Hepatocyte (in vitro differentiated cells): ENCODE measurements at places on chromosomes 13 and 19. TPM values are rescaled to one million over a fixed set of nuclear protein-coding genes. Genes with fewer than 3 reads are reported as not detected.

The KLK1 gene
- polyA plus RNA-seq = 6.6 and 8.2 TPM in 2 replicates

The KLK5 gene
- 0.24 TPM in 1 of 2 replicates, not detected in the other for polyA plus RNA-seq

The CDX2 gene
- polyA plus RNA-seq = 52.4 and 60.6 TPM in 2 replicates

The NCAN gene
- not detected in 2 replicates for polyA plus RNA-seq

The INSL3 gene
- 0.21 and 0.35 TPM in 2 replicates for polyA plus RNA-seq

The ACTL9 gene
- not detected in 2 replicates for polyA plus RNA-seq

The CARM1 gene
- 45.1 and 45.7 TPM in 2 replicates for polyA plus RNA-seq

The WTIP gene
- 17.1 and 18.1 TPM in 2 replicates for polyA plus RNA-seq

The ATP8B3 gene
- polyA plus RNA-seq = 2.4 and 3.1 TPM in 2 replicates

The KCNK6 gene
- 16.0 and 21.5 TPM in 2 replicates for polyA plus RNA-seq

The SOHLH2 gene
- 1.0 TPM in 1 of 2 replicates, not detected in the other for polyA plus RNA-seq

The C19orf12 gene
- polyA plus RNA-seq = 39.5 and 41.5 TPM in 2 replicates

DNA sequence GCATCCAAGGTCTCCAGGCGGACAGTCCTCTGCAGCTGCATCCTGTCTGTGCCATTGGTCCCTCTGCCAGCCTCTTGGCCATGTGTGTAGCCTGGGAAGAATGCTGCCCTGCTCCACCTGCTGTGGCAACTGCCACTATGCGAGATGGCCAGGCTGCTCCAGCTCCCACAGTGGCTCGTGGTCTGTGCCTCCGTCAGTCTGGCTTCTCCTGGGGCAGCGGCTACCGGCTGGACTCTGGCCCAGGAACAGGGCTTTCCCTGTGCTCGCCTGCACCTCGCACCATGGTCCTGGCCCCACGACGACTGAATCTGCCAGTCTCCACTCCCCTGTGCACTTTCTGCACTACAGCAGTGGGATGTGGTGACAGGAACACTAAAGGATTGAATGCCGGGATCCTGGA, 26.7 kb upstream of the FFAR2 start:
- H3K27ac ChIP-seq = no peak overlapping the region
- H3K27me3 ChIP-seq = peaks cover 6% of the 10 kb centered on the region
- peaks cover 6% of the 10 kb centered on the region for H3K4me1 ChIP-seq
- H3K4me3 ChIP-seq = no peak overlapping the region
- no peak for DNase-seq

DNA sequence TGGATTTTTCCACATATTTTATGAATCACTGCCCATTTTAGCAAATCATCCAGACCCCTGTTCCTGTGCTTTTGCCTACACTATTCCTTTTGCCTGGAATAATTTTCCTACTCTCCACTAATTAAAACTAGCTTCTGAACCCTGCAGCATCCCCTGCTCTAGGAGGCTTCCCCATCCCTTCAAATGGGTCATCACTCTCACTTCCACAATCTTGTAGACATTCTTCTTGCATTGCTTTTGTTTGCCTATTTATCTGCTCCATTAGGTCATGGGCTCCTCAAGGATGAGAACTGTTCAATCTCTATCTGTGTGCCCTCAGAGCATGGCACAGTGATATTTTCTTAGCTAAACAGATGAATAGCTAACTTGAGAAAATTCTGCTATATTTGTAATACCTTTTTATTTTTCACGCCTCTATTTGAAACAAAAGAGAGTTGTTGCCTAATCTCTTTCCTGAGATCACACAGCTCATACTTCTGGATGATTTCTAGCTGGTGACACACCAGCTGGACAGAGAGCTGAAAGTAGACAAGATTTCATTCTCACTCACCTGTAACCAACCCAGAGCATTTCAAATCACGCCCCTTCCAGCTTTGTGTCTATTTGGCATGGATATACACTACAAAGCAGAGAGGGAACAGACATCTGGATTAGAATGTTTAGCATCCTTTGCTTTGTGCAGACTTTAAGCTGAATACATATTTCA, 466.0 kb downstream of the FOXO1 start:
- H3K27me3 ChIP-seq = no peaks in the 10 kb centered on the region
- no peaks in the 10 kb centered on the region for H3K4me1 ChIP-seq
- H3K36me3 ChIP-seq = no peaks in the 10 kb centered on the region

DNA sequence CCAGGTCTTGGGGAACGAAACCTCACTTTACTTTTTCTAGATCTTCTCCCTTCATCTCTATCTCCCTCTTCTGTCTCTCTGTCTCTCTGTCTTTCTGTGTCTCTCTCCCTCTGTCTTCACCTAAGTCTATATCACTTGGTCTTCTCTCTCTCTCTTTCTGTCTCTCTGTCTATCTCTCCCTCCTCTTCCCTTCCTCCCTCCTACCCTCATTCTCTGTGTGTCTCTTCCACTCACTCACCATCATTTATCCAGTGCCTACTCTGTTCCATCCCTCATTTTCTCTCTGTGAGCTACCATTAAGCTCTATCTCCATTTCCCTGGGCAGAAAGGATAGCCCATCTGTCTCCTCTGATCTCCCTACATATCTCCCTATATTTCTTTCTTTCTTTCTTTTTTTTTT, 32.2 kb upstream of the FBL start:
- H3K36me3 ChIP-seq = no peaks in the 10 kb centered on the region
- no peak overlapping the region for H3K27ac ChIP-seq

DNA sequence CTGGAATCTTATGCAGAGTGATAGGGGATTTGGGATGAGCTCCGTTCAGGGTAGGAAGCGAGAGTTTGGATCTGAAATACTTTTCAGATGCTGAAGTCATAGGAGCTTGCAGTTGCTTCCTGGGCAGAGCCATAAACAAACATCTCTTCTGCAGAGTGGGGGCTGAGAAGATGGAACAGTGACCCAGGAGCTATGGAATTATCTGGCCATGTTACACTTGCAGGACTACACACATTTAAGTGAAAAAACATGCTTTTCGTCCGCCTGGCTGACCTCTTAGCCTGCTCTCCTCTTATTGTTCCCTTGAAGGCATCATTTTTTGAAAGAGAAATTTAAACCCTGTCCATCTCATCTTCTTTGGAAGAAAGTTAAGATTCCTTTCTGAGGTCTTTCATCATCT, 40.7 kb downstream of the PSG11 start:
- H3K4me3 ChIP-seq = no peak overlapping the region
- H3K36me3 ChIP-seq = no peaks in the 10 kb centered on the region
- no peak for DNase-seq
- no peak overlapping the region for H3K27ac ChIP-seq

DNA sequence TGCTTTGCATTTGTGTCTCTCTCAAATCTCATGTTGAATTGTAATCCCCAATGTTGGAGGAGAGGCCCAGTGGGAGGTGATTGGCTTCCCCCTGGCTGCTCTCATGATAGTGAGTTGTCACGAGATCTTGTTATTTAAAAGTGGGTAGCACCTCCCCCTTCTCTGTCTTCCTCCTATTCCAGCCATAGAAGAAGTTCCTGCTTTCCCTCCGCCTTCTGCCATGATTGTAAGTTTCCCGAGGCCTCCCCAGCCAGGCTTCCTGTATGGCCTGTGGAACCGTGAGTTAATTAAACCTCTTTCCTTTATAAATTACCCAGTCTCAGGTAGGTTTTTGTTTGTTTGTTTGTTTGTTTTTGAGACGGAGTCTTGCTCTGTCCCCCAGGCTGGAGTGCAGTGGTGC, 3.8 kb downstream of the LILRA4 start:
- no peaks in the 10 kb centered on the region for H3K27me3 ChIP-seq
- H3K4me3 ChIP-seq = no peak overlapping the region
- no peak overlapping the region for H3K27ac ChIP-seq
- no peak for DNase-seq

DNA sequence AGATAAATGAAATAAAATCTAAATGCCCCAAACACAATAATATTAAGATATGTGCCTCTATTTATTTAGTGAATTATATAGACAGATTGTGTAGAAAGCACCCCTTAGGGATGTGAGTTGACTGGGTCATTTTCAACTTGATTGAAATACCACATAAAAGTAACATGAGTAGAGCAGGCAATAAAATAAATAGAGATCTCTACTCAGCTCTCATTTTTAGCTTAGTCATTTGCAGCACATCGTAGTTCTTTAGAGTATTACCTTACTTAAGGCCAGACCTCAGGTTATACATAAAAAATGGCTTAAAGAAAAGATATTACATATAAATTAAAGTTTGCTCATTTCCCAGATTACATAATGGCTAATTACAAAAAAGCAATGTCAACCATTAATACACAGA, 1525.6 kb upstream of the PRR20A start:
- H3K36me3 ChIP-seq = no peaks in the 10 kb centered on the region
- H3K4me3 ChIP-seq = no peak overlapping the region
- no peak for DNase-seq
- H3K27me3 ChIP-seq = no peaks in the 10 kb centered on the region
- no peaks in the 10 kb centered on the region for H3K4me1 ChIP-seq
- H3K27ac ChIP-seq = no peak overlapping the region

GRCh38 chr19:5349041-5349440, 8.4 kb upstream of the PTPRS start:
- no peaks in the 10 kb centered on the region for H3K4me1 ChIP-seq
- H3K27me3 ChIP-seq = no peaks in the 10 kb centered on the region
- H3K36me3 ChIP-seq = no peaks in the 10 kb centered on the region
- no peak overlapping the region for H3K27ac ChIP-seq
- no peak overlapping the region for H3K4me3 ChIP-seq
- no peak for DNase-seq

GRCh38 chr19:43586346-43586745, 9.6 kb downstream of the IRGQ start:
- no peak for DNase-seq
- H3K27me3 ChIP-seq = no peaks in the 10 kb centered on the region
- no peaks in the 10 kb centered on the region for H3K4me1 ChIP-seq
- H3K4me3 ChIP-seq = no peak overlapping the region

- no peaks in the 10 kb centered on the region for H3K36me3 ChIP-seq
- H3K4me3 ChIP-seq = no peak overlapping the region
- no peak overlapping the region for H3K27ac ChIP-seq
- no peaks in the 10 kb centered on the region for H3K27me3 ChIP-seq
Observed at GRCh38 chr19:31220540-31220939, 128.7 kb downstream of the TSHZ3 start.

DNA sequence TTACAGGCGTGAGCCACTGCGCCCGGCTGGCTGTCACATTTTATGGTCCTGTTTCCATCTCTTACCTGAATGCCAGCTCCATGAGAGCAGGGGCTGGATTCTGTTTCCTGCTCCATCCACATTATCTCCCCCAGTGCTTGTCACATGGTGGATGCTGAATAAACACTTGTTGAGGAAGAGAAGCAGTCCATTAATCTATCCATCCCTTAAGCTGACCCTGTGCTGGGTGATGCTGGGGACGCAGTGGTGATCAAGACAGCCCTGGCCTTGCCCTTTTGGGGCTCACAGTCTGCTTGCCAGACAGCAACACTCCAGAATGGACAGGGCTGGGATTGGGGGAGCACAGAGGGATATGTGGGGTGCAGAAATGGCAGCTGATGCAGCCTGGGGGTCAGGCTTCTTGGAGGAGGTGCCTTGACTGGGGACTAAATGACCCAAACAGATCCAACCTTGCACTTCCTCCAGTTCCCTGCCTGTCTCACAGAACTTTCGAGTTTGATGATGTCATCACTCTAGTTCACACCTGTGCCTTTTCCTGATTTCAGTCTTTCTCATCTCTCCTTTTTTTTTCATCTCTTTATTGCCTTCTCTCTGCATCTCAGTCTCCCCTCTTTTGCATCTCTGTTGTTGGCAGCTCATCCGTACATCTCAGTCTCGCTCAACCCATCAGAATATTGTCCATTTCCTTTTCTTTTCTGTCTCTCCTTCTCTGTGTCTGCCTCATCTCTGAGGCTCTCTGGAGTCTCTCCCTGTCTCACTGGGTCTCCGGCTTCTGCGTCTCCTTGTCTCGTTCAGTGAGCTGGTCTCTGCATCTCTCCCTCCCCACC, 4.6 kb downstream of the IRF2BP1 start:
- peak; percentile 52 for DNase-seq
- H3K4me1 ChIP-seq = peaks cover 36% of the 10 kb centered on the region
- no peaks in the 10 kb centered on the region for H3K36me3 ChIP-seq
- no peak overlapping the region for H3K4me3 ChIP-seq
- no peaks in the 10 kb centered on the region for H3K27me3 ChIP-seq

GRCh38 chr19:952049-952679, 26.3 kb downstream of the ARID3A start:
- no peak overlapping the region for H3K4me3 ChIP-seq
- H3K36me3 ChIP-seq = no peaks in the 10 kb centered on the region
- H3K27me3 ChIP-seq = no peaks in the 10 kb centered on the region
- H3K27ac ChIP-seq = peak overlapping the region; percentile 100
- peaks cover 85% of the 10 kb centered on the region for H3K4me1 ChIP-seq

DNA sequence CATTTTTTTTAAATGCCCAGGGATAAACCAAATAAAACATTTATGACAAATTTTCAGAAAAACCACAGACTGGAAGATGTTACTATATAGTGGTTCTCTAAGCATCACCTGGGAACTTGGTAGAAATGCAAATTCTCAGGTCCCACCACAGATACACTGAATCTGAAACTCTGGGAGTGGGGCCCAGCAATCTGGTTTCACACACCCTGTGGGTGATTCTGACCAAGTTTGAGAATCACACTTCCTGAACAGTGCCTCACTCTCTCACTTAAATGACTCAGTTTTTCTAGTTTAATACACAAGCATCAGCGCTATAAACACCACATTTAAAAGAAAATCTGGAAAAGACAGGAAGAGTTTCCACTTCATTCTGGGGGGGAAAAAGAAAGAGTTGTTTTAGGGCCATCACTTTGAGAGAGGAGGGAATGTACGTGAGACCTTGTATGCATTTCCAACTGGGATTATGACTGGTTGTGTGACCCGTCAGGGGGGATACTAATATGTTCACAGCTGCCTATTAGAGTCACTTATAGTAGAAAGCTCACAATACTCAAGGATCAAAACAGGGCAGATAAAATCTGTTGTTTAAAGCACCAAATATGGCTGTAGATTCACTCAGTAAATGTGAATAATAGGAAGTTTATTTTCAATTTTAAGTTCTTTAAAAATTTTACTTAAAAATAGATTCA, 567.7 kb downstream of the GPC6 start:
- H3K27me3 ChIP-seq = no peaks in the 10 kb centered on the region
- no peak overlapping the region for H3K27ac ChIP-seq
- no peaks in the 10 kb centered on the region for H3K4me1 ChIP-seq
- DNase-seq = no peak
- H3K4me3 ChIP-seq = no peak overlapping the region
- H3K36me3 ChIP-seq = no peaks in the 10 kb centered on the region

DNA sequence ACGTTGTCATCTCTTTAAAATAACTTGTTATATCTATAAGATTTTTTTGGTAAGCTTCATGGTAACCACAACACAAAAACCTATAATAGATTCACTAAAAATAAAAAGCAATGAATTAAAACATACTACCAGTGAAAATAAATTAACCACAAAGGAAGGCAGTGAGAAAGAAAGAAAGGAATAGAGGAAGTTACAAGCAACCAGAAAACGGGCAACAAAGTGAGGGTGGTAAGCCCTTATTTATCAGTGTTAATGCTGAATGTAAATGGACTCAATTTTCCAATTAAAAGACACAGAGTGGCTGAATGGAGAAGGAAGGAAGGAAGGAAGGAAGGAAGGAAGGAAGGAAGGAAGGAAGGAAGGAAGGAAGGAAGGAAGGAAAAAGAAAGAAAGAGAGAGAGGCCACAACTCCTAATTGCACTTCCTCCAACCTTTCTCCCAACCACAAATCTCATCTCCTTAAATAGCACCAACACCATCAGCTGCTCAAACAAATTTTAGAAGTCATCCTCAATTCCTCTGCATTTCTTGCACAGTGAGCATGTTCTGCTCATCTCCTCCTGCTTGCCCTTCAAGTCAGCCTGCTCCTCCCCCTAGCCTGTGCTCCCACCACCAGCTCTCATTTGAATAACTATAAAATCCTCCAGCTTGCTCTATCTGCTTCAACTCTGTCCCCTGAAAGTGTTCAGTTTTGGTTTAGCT, 48.6 kb downstream of the CCNA1 start:
- H3K27me3 ChIP-seq = no peaks in the 10 kb centered on the region
- no peak overlapping the region for H3K4me3 ChIP-seq
- DNase-seq = no peak
- no peaks in the 10 kb centered on the region for H3K4me1 ChIP-seq
- H3K27ac ChIP-seq = no peak overlapping the region
